ENCODE measurements at places on chromosomes 3 and 15.

- no peak for DNase-seq
Measured at GRCh38 chr3:61948699-61949305, 387.4 kb downstream of the PTPRG start.

GRCh38 chr3:122862381-122862780, 67.5 kb downstream of the SLC49A4 start:
- no peak for DNase-seq

DNA sequence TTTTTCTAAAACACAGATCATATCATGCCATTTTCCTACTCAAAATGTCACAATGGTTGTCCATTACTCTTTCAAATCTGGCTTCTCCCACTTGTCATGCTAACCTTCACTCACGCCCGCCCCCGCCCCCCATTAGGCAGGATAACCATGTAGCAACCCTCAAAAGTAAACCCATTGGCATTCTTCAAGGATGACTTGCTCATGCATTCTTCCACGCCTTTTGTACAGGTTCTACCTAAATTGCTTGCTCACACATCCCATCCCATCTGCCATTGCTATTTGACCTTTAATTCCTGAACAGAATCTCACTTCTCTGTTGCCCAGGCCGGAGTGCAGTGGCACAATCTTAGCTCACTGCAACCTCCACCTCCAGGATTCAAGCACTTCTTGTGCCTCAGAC, 389.3 kb downstream of the MCTP2 start:
- DNase-seq, result no peak

GRCh38 chr3:195752066-195752465, 31.3 kb downstream of the MUC20 start:
- DNase-seq, result no peak

DNA sequence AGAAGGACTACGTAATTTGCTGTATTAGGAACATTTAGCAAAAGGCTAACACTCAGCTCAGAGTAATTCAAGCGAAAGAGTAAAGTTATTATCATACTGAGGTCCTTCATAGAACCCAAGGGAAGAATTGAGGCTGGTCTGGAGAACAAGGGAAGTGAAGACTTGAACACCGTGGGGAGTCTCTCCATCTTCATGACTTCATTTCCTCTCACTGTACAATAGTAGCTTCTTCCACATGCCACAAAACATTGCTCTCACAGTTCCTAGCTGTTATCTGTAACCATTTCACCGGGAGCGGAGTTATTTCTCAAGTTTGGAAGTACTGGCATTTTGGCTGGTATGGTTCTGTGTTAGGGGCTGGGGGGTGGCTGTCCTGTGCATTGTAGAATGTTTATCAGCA, 69.7 kb downstream of the MAGI1 start:
- DNase-seq, result no peak

- DNase-seq, result peak; percentile 36
Measured at GRCh38 chr3:4888913-4889846, 90.1 kb upstream of the BHLHE40 start.

- peak; percentile 38 for DNase-seq
Measured at GRCh38 chr3:161851941-161852566, 355.4 kb downstream of the OTOL1 start.

DNA sequence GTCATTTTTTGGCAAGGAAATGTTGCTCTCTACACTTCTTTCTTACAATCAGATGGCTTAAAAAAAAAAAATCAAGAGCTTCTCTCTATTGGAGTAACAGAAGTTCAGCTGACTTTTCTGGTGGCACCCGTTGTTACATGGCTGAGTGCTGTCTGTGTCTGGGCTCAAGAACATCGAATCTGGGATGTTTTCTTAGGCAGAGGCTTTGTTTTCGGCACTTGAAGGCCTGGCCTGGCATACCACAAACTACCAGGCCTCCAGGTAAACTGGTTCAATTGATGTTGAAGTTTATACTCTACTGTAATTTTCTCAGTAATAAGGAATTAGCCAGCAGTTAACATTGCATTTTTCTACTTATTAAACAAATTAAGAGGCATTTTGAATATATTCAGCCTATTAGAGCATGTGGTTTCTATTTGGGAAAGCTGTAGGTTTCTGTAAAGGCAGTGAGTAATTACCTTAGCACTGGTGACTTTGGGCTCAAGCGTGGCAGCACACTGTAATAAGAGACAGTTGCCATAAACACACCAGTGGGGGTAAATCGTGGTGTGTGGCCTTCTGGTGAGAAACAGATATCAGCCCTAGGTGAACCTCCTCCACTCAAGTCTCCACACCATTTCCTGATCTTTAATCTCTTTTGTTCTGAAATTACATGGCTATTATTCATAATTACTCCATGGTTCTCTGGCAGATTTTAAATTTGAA, 544.7 kb downstream of the MECOM start:
- DNase-seq, result peak; percentile 79

DNA sequence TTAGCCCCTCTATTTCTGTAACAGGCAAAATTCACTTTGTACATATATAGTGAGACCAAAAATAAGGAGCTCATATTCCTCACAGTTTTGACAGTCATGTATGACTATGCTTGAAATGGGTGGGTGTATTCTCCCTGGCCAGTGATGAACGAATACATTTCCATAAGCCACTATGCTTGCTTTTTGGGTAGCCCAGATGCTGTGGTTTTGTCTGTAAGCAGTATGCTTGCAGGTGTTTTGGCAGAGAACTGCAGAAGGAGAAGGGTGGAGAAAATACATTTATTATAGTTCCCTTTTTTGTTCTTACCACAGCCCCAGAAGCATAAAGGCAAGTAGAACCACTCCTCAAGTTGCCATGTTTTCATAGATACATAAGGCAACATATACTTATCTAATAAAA, 131.2 kb downstream of the RBMS3 start:
- DNase-seq, result no peak

DNA sequence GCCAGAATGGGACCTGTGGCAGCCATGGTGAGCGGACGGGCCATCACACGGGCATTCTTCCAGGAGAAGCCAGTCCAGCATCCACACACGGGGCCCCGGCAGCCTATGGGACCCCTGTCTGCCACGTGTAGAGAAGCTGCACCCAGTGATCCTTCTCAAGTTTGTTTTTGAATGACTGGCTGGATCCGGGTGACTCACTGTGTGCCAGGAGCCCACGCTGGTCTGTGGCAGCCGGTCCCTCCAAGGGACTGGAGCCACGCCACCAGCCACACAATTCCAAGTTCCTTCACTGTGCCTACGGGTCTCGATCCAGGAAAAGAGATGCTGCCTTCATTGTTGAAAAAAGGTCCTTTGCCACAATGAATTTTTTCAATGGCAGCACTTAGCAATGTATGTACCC, 58.1 kb downstream of the ATP10A start:
- DNase-seq, result no peak

GRCh38 chr3:124890573-124891190, 3.5 kb upstream of the ITGB5 start:
- no peak for DNase-seq

- peak; percentile 65 for DNase-seq
Measured at GRCh38 chr3:30437171-30437601, 169.2 kb upstream of the TGFBR2 start.

- DNase-seq, result no peak
Measured at GRCh38 chr3:108125550-108126071, 34.8 kb upstream of the CD47 start.

DNA sequence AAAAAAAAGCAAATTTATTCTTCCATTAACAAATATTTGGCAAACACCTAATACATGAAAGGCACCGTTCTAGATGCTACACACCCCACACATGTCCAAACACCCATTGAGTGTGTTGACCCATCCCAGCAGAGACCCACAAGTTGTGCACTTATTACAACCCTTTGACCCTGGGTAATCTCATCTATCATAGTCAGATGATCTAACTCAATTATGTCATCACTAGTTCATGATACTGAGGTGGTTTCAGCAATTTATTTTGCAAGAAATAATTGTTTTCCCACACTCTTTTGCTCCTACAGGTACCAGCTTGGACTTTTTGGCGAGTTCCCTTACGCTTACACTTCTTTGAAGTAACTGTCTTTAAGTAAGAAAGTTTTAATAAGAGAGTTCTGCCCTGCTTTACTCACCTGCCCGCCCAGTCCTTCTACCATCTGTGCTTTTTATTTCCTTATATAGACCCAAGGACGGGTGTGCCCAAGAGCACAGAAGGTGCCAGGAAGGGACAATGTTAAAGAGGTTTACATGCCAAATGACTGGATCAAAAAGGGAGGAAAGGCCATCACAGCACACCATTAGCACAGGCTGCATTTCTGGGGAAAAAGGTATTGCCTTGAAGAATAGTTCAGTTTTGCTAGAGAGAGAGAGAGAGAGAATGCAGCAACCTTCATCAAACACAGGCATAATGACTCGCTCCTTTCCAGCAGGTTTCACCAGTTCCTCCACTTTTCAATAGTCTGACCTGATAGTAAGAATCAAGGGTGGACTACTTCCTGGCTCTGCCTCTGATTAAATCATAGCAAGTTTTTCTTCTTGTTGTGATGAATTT, 54.5 kb upstream of the ATP11B start:
- DNase-seq, result peak; percentile 6

- DNase-seq, result peak; percentile 46
Measured at GRCh38 chr15:84023636-84024035, 211.9 kb upstream of the GOLGA6L4 start.

DNA sequence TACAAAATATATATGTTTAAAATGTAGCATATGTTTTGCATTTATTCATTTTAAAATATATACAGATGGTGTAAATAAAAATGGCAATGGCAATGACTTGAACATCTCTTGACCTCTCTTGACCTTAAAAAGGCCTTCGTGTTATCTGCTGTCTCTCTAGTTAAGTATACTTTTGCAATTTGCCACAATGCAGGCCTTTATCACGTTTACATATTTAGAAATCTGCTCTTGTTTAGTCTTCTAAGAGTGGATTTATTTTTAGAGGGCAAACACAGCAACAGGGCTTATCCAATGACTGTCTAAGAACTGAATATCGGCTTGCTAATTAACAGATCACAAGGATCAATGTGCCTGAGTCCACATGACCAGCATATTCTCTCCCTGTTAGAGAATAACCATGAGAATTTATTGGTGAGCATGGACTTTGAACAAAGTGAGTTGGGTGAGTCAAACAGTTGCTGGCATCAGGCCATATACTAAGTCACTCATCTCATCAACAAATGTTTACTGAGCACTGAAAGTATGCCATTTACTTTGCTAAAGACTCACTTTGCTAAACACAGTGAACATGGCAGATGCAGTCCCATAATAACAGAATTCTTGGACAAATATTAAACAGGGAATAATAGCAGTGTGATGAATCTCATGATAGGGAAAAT, 48.2 kb downstream of the MDFIC2 start:
- DNase-seq, result peak; percentile 6

- no peak for DNase-seq
Measured at GRCh38 chr3:31252216-31253185, 280.2 kb upstream of the STT3B start.

DNA sequence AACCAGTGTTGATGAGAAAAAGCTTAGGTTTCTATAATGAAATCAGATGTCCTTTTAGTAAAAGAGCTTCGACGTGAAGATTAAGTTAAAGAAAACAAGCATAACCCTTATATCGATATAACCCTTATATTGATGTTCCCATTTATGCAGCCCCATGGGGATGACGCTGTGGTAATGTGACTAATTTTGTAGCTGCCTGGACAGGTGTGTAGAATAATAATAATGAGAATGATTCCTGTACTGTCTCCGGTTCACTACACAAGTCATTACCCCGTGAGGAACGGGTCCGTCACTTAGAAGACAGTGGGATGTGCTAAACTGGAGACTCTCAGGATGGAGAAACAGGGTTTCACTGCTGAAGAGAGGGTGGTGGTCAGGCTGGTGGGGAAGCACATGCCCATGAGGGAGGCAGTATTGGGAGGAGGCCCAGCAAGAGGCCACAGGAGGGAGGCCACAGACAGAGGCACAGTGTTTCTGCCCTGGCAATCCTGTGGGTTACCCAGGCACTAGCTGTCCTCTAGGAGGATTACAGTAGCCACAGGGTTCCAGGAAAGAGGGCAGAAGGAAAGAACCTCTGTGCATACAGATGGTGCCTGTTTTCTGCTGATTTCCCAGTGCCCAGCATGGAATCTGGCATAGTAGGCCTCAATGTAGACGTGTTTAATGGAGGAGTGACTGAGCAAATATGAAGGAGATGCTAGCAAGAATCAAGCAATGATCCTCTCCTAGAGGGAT, 191.1 kb upstream of the TSC22D2 start:
- no peak for DNase-seq

- DNase-seq, result peak; percentile 55
Measured at GRCh38 chr15:75198560-75199356, 2.9 kb upstream of the C15orf39 start.

DNA sequence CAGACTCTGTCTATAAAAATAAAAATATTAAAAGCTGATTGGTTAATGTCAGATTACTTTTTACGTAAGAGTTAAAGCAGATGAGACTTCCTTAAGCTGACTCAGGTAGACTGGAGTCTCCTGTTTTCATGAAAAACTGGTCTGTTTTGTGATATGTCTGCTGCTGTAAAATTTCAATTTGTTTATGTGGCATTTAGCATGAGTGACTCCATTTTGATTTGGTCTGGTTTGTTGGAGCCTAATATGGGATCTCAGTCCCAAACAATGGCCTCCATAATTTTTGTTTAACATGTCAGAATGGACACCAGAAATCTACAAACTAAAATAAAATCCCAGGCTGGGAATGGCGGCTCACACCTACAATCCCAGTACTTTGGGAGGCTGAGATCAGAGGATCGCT, 57.8 kb upstream of the LEKR1 start:
- DNase-seq, result no peak

DNA sequence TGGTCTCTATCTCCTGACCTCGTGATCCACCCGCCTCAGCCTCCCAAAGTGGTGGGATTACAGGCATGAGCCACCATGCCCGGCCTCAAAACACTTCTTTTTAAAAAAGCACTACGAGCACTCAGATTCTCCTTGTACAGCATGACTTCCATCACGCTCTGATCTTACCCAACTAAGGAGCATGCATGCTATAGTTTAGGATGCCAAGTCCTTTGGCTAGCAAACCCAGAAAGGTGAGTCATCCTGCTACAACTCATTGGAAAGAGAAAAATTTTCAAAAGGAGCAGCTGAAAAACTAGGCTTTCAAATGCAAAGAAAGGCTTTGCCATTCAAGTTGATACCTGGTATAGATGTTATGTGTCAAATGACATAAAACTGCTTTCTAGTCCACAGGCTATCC, 70.3 kb upstream of the PRICKLE2 start:
- DNase-seq, result peak; percentile 85

- peak; percentile 41 for DNase-seq
Measured at GRCh38 chr15:73899197-73900094, 26.1 kb downstream of the TBC1D21 start.

GRCh38 chr3:158167737-158168557, 58.1 kb downstream of the RSRC1 start:
- peak; percentile 98 for DNase-seq

- no peak for DNase-seq
Measured at GRCh38 chr3:63046580-63046979, 171.4 kb upstream of the CADPS start.

DNA sequence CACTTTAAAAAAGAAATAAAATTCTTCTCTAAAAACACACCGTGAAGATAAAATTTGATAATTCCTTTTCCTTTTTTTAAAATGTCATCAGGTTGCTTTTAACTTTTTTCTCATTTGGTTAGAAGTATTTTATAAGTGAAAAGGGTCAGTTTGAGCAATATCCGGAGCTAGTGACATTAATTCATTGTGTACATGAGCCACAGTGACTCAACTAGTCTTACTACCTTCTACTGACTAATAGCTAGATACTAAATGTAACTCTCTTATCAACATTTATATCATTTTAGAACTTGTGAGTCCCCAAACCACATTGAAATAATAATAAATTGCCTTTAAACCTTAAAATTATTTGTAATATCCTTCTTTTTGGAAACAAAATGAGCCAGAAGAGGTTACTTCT, 101.2 kb upstream of the ZBTB20 start:
- peak; percentile 62 for DNase-seq

Measured in fibroblast of skin of right biceps (primary cell).